Activated CD4-positive, alpha-beta T cell treated with anti-CD3 and anti-CD28 coated beads, Interleukin-2, amount 50 U/mL, for 24 hours (primary cell): ENCODE measurements at places on chromosomes 1 and 21.

DNA sequence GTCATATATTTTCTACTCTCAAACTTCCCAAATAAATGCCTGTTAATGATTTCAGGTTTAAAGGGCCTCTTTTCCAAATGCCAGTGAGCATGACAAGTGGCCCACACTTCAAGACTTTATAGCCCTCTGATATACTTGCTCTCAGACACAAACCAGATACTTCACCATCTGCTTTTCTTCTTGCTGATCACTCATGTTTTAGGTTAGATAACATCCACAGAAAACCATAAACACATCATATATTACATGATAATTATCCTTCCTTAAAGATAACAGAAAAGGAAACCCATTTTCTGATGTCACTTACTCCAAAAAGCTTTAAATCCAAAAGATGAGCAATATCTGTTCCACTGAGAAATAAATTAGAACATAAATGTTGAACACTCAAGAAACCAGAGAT is 723.5 kb downstream of the LTN1 start:
- DNase-seq: no peak

DNA sequence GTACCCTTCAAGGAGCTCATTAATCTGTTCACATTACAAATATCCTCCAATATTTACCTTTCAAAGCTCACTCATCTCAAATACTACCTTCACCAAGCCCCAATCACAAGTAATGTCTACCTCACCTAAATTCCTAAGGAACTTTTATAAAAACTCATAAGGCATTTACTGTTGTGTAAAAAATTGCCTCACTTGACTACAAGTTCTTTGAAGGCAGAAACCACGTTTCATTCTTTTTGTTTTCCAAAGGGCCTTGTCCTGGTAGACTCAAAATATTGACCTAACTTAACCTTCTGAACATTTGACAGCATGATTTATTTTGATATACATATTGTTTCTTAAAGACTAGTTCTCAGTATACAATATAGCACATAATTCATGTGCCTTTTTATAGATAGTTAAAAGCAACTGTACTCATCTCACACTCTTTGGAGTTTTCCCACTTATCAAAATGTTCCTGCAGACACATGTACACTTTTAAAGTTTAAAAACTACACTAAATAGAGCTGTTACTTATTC is 2.5 kb downstream of the USP33 start:
- no peak for DNase-seq

GRCh38 chr1:951364-951763 is 7.7 kb downstream of the NOC2L start:
- no peak for DNase-seq

- DNase-seq: no peak
These were observed 62.0 kb upstream of the USP25 start for GRCh38 chr21:15667819-15668218.

DNA sequence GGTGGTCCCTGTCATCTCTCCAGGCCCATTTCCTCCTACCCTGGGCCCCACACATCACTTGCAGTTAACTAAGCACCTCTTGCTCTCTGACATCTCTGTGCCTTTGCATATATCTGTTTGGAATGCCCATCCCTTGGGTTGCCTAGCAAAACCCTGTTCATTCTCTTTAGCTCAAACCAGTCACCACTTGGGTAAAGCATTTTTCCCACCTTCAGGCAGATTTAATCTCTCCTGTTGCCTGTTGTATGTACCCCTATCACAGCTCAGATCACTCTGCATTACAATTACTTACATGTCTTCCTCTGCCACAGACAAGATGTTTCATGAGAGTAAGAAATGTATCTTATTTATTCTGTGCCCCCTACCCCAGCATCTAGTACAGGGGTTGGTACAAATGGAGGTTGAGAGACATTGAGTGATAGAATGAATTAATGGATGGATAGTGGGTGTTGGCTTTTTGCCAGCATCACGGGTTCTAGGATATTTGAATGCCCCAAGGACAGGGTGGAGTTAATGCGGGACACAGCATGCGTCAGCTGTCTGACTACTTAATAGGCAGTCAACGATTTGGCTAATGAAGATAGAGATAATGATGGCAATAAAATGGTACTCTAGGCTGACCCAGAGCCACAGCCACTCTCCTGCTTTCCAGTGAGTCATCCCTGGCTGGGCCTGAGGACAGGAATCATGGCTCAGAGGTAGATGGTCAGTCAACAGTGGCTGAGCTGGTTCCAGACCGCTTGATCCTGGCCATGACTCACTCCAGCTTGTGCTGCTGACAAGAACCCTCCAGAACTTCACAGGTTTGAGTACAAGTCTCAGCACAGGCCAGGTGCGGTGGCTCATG is 6.5 kb downstream of the NR0B2 start:
- no peak for DNase-seq

- DNase-seq: no peak
These were observed 29.8 kb upstream of the TADA1 start for GRCh38 chr1:166905900-166906299.

- DNase-seq: no peak
These were observed 231.7 kb upstream of the B3GALT2 start for GRCh38 chr1:193417945-193418744.

DNA sequence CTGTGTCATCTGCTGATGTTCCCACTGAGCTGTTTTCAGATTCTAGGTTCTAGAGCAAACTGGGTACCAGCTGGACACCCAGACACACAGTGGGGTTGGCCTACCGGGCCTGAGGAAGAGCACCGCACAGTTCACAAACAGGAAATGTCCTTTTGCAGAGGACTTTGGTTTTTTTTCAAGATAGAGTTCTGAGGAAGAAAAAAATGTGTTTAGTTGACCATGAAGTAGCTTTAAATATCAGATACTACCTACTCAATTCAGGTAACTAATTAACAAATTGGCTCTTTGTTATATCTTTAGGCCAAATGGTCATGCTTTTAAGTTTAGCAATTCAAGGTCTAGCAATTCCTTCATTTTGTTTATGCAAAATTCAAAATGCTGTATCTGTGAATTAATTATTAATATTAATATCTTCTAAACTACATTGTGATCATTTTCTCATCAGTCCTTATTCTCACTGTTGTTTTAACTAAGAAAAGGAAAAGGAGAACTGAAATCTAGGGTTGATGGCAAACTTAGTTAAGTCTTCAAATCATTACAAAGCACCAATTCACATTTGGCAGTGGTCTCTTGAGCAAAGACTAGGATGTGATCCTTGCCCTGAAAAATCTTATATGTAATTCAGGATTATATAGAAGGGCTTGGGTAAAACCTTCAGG is 17.2 kb upstream of the NCF2 start:
- no peak for DNase-seq

- DNase-seq: no peak
These were observed 53.6 kb downstream of the ADCY10 start for GRCh38 chr1:167860231-167860923.

- peak; percentile 63 for DNase-seq
These were observed 15.3 kb upstream of the TMCO2 start for GRCh38 chr1:40232444-40232843.

DNA sequence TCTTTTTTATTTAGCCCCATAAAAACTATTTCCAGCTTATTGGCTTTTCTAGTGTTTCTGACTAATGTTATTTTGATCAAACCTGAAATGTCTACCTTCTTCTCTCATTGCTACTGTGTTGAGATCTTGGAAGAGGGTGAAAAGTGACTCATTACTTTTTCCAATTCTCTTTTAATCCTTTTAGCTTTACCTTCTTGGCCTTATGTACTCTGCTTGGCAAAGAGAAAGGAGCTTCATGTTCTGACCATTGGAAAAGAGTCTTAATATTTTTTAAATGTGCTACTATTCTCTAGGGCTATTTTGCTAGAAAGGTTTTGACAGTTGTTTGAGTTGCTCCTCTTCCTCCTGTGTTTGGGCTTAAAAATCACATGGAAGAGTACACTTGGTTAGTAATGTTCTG is 97.8 kb upstream of the CHODL start:
- DNase-seq: no peak

DNA sequence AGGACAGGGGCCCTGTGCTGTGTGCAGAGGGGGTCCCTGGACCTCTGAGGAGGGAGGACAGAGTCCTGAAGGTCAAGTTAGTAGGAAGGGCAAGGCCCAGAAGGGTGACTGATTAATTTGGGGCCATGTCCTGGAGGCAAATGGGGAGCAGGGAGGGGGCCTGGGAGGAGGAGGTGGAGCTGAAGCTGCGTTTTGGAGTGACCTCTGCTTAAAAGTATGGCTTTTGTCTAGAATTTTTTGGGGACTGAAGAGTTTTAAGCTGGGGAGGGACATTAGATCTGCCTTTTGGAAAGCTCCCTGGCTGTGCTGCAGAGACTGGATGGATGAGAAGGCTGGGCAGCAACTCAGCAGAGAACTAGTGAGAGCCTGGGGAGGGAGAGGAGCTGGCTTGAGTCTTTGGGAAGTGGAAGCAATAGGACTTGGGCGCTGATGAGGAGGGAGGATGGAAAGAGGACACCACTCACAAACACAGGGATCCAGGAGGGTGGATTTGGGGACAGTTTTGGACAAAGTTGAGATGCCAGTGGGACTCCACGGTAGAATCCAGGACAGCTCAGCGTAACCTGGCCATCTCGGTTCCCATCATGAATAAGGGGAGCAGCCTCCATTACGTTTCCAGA is 52.9 kb downstream of the ACBD3 start:
- DNase-seq: no peak

GRCh38 chr1:9443913-9444445 is 95.3 kb upstream of the SLC25A33 start:
- no peak for DNase-seq

GRCh38 chr1:82604524-82604923 is 803.8 kb downstream of the ADGRL2 start:
- DNase-seq: no peak

- DNase-seq: no peak
These were observed 17.4 kb downstream of the CNST start for GRCh38 chr1:246583448-246584185.

- no peak for DNase-seq
These were observed 17.5 kb downstream of the NEK7 start for GRCh38 chr1:198174297-198174696.

GRCh38 chr1:201299968-201300367 is 16.7 kb downstream of the PKP1 start:
- DNase-seq: no peak
